ENCODE measurements at places on chromosomes 16 and 17.

DNA sequence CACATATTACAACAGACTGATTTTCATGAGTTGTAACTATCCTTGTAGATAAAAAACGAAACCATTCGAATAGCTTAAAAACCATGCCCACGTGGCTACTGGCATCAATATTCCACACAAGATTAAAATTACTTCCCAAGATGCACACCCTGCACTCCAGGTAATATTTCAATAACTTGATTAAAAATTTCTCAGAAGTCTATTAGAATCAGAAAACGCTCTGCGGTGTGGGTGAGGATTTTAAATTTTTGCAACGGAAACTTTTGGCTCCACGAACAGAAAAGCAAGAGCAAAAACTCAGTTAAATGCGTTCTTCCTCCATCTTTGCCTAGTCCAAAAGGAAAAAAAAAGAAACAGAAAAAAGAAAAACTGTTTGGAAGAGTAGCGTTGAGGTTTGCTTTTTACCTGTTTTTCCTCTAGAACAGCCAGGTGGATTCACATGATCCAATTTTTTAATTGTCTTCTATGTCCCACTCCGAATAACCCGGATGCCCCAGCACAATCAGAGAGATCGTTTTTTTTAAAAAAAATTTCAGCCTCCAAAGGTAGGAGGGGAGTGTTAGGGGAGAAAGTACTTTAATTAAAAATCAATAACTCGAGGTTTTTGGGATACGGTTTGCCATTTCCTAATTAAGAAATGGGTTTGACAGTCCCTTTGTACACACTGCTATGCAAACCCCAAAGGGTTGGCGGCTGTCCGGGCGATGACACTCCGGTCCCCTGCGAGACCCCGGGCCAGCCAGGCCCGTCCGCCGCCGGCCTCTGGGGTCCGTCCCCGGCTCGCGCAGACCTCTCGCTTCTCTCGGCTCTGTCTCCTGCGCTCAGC, 708 bp upstream of the NFAT5 start:
- no peak for DNase-seq

DNA sequence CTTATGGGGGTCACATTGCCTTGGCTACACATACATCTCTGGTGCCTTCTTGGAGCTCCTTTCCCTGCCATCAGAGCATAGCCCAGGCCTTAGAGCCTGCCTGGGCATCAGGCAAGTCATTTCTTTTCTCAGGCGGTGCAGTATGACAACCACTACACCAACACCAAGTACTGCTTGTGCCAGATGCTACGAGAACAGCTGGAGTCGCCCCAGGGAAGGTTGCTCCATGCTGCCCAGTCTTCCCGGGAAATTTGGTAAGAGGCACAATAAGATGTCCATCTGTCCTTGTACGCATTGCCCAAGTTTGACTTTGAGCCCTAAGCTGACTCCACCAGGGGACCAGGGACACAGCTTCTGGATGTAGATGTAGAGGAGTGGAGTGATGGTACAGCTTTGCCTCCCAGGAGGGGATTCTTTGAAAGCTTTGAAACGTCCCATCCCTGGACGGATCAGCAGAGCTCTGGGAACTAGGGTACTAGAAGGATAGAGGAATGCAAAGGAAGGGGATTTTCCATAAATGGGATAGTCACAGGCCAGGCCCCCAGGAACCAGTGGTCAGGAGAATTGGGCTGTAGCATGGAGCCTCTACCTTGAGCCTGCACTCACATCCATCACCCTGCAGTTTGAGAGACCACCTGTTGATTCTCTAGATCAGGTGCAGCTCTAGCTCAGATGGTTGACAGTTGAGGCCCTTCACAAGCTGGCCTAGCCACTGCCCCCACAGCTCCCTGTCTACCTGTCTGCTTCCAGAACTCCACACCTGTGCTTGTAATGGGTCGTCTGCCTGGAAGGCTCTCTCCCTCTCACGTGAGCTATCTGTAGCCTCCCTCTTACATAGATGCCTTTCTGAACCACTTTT, 11.0 kb upstream of the NFATC3 start:
- DNase-seq, result no peak

DNA sequence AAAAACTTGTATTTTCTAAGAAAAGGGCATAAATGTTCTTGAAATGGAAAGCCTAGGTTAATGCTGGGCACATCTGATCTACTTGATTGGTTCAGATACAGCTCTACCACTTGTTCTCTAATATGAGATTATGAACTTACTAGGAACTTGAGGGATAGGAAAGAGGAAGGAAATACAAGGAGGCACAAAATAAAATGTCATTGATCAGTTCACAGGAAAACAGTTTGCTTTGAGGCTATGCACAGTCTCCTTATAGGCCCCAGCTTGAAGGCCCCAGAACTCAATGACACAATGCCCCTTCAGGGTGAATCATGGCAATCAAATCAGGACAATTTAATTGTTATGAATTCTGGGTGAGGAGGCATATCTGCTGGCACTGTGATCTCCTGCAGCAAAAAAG, 27.1 kb downstream of the NXPH3 start:
- DNase-seq, result no peak

DNA sequence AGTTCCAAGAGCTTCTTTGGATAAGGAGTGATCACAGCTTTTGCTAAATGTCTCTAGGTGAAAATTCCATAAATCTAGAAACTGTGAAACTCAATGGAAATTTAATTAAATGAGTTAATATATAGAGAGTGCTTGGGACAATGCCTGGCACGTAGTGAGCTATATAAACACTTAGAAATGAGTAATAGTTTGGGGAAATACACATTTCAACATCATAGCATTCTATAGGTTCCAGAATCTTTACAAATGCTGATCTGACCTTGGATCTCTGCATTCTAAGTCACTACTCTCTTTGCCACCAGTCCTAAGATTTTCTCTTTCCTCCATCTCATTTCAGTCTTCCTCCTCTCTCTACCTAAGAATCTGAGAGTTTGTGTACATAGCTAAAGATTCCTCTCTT, 175.6 kb downstream of the SOX9 start:
- DNase-seq, result no peak

DNA sequence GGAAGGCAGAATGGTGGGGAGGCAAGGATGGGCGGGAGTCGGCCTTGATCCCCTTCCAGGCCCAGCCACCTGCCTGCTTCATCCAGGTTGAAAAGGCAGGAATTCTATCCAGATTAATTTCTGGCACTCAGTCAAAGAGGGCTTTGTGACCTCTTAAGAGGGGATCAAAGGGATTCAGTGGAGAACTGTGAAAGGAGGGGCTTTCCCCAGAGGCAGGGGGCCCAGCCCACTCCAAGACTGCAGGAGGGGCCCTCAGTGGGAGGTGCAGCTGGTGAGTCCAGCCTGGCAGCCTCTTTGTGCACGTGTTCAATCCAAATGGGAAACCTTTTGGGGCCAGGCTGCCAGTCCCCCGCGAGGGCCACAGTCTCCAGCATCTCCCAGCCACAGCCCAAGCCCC, 148.5 kb upstream of the PLCG2 start:
- no peak for DNase-seq

DNA sequence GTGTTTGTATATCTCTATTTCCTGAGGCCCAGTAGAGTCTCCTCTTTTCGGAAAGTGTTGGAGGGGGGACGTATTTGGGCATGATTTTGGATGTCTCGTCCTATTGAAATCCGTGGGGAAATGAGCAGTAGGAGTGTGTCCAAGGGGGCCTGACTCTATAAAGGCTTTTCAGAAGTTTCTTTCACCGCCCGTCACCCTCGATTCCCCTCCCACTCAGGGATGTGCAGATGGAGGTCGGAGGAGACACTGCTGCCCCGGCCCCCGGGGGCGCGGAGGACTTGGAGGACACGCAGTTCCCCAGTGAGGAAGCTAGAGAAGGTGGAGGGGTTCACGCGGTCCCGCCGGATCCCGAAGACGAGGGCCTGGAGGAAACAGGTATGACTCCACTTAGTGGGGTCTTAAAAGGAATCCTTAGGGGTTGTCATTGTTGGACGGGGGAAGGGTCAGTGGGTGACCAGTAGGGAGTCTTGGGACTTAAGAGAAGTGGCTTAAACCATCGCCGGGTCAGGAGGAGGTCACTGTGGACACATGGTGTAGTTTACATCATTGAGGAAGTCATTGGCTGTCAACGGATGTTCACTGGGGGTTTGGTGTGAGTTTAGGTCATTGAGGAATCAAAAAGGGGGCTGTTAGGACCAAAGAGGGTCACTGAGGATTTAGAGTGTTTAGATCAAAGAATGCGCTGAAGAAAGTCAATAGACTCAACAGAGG, 424 bp downstream of the MON1B start:
- no peak for DNase-seq

- DNase-seq, result no peak
Observed at GRCh38 chr16:73054125-73054484, 6.2 kb upstream of the ZFHX3 start.

- DNase-seq, result no peak
Observed at GRCh38 chr16:65523283-65523944, 401.6 kb upstream of the CDH11 start.

DNA sequence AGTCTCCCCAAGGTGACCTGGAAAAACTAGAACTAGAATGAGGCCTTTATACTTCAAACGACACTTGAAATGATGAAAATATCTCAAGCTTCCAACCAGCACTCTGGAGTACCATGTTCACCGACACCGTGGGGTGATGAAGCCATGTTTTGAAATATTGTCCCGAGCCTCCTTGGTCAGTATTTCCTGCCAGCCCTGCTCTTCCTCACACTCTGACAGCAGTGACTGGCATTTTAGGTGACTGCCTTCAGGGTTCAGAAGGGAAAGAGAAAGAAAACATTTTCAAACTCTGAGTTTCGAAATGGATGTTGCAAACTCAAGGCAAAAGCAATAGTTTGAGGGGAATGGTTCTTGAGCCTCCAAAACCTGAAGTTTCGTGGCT, 39.3 kb upstream of the IRX6 start:
- no peak for DNase-seq

DNA sequence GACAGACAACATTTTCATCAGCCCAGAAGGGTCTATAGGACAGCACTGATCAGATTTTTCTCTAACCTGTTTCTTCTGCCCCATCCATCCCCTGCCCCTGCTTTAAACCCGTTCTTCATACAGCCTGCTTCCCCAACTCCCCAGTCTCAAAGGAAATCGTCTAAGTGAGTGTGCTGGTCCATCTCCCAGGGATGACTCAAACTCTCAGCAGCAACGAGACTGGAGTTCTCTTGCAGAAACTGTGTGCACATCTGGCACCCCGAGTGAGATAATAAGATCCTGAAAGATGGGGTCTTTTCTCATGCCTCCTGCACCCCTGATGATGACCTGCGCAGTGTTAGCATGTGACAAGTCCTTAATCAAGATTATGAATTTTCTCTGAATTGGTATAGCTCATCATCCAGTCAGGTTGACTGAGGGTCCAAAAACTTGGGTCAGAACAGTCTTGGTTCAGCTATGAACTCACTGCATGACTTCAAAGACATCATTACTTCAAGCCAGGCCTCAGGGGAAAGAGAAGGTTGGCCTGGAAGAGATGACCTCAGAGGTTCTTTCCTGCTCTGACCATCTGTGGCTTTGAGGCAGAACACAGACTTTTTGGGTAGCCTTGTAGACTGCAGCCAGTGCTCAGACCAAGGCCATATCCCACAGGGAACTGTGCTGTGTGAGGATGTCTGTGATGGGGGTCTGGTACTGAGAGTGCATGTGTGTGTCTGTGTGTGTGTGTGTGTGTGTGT, 117.9 kb downstream of the SPACA3 start:
- no peak for DNase-seq

- no peak for DNase-seq
Observed at GRCh38 chr17:3594976-3595375, 14.2 kb downstream of the TRPV1 start.

DNA sequence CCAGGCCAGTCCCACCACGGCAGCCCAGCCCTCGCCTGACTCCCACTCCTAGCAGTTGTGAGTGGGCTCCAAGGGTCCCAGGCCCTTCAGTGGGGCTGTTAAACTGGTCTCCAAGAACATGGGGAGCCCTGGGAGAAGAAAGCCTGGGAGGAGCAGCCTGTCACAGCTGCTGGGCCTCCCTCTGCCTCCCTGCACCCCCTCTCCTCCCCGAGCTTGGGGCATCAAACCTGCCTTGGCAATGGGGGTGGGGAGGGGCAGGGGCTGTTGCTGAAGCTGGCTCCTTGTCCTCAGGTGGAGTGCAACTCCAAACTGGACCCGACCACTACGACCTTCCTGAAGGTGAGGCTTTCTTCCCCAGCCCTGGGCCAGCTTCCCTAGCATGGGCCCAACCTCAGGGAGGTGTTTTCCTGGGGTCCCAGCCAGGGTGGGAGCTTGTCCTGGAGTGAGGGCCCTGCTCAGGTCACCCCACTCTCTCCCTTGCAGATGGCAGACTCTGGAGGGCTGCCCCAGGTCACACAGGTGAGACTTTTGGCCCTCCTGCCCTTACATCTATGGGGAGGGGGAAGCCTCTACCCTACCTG, 6.6 kb upstream of the SETD6 start:
- no peak for DNase-seq

- no peak for DNase-seq
Observed at GRCh38 chr16:19645557-19645981, 72.5 kb downstream of the KNOP1 start.

GRCh38 chr16:84574191-84574590, 43.7 kb downstream of the COTL1 start:
- no peak for DNase-seq

GRCh38 chr17:30309591-30309990, 17.8 kb upstream of the BLMH start:
- DNase-seq, result no peak

DNA sequence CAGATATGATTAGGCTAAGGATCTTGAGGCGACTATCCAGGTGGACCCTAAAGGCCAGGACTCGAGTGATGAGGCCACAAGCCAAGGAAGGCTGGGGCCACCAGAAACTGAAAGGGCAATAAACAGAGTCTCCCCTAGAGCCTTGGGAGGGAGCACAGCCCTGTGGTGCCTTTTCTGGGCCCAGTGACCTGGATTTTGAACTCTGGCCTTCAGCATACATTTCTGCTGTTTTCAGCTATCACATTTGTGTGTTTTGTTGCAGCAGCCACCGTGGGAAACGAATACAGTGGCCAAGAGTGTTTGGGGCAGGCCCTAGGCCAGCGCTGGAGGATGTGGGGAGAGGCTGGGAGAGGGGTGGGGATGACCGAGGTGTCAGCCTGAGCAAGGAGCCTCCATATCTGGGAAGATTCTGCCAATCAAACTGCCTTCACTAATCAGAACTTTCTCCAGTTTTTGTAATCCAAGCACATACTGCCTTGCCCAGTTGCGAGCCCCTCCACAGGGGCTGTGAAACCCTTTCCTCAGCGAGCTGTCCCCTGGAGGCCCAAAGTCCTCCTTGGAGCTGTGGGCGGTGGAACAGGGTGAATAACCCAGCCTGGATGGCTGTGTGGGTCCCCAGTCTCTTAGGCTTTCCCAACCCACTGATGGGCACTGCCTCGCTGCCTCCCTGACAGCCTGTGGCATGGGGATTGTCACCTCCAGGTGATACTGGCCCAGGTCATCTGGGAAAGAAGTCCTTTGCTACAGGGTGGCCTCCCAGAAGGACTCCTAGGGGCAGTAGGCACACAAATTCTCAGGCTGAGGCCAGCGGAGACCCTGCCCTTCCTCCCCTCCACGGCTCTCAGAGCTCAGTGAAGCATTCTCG, 16.8 kb downstream of the B9D1 start:
- no peak for DNase-seq

- no peak for DNase-seq
Observed at GRCh38 chr16:19344224-19344801, 58.8 kb downstream of the CLEC19A start.

DNA sequence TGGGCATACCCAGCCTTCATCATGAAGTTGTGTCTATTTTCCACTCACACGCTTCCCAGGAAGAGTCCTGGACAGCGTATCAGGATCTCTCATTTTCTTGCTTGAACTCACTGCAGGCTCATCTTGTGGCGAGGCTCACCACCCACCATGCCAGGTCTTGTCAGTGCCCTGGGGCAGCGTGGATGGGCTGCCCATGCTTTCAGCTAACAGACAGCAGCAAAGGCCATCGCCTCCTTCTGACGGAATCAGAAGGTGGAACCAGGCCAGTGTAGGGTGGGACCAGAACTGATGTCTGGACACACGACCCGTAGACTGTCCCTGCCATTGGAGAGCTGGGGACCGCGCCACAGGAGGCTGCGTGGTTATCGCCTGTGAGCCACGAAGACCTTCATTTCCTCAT, 169.4 kb downstream of the FOXL1 start:
- no peak for DNase-seq

Measured in activated CD8-positive, alpha-beta memory T cell treated with anti-CD3 and anti-CD28 coated beads for 4 hours (primary cell).